ENCODE measurements at places on chromosomes 5 and 9.

DNA sequence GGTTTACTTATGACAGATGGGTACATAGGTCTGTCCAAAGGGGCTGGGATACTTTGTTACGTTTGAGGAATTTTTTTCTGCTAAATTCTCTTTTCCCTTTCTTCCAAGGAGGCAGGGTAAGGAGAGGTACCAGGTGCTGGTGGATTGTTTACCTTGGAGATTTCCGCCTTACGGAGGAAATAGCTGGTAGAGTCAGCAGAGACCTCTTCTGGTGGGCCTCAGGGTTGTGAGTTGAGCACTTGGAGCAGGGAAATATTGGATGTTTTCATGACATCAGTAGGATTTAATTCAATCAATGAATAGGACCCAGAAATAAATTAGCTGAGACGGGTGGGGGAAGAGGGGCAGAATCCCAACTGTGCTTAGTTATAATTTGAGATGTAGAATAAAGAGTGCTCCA, 60.0 kb upstream of the TAF11L2 start:
- no peak for DNase-seq

DNA sequence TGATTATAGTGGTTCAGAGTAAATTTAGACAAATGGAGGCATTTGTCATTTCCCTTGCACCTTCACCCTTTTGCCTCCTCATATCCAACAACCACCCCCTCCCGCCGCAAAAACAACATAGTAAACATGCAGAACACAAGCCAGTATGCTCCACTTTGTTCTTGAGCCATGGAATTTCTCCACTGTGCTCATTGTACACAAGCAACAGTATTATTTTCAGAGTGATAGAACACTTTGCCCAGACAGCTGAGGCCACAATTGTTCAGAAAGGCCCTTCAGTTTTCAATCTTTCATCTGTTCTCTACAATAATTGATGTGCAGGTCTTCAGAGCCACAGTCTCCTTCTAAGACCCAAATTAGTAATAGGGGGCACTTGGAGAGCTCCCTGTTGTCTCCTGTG, 272.8 kb upstream of the SLC30A5 start:
- DNase-seq: no peak

DNA sequence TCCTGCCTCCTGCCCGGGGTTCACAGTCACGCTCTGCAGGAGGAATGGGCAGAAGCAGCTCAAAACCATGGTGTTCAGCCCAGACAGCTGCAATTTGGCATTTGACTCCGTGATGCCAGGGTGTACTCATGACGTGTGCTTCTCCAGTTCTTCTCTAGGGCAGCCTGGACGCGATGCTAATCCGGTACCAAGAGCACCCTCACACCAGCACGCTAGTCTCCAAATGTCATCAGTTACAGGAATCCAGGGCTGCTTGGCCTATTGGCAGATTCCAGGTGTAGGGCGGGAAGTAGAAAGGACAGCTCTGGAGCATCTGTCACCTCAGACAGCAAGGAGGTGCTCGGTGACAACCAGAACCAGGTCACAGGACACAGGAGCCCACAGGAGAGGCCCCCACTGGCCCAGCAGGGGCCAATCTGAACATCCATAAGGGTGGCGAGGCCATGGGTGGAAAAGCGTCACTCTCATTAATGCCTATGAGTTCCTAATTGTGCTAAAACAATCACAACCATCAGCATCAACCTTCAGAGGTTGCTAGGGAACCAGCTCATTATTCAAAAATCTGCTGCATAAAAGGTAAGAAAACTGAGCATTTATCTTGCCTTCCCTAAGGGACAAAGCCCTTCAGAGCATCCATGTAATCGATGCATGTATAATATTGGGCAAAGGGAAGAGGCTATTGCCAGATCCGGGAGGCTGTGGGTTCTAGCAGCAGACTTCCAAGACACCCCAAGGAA, 241.9 kb upstream of the IRX4 start:
- no peak for DNase-seq

- DNase-seq: no peak
Measured at GRCh38 chr9:35529161-35529823, 39.4 kb downstream of the RUSC2 start.

GRCh38 chr9:93681269-93682154, 105.1 kb downstream of the PHF2 start:
- DNase-seq: no peak

DNA sequence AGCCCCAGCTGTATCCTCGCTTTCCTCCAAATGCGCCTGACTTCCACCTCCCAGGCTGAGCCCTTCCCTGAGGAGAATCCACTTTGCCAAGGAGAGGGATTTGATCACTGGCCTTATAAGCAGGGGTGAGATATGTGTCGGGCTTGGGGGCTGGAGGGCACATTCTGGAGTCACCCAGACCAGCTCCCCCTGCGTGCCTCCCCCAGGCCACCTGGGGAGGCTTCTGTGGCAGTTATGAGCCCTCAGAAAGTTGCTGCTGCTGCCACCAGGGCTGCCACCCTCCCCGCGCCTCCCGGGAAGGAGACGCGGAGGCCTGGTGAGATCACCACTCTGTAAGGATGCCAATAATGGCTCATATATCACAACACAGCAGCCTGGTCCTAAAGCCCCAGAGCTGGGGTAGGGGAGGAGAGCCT, 211.5 kb downstream of the PAPPA start:
- DNase-seq: no peak

GRCh38 chr9:85944672-85945071, 3.7 kb downstream of the NAA35 start:
- no peak for DNase-seq

- DNase-seq: no peak
Measured at GRCh38 chr5:1318659-1319251, 23.9 kb upstream of the TERT start.

GRCh38 chr5:16590685-16591084, 26.1 kb downstream of the RETREG1 start:
- DNase-seq: no peak

- no peak for DNase-seq
Measured at GRCh38 chr5:96094904-96095303, 133.3 kb upstream of the ELL2 start.

GRCh38 chr9:25733336-25733982, 55.2 kb upstream of the TUSC1 start:
- no peak for DNase-seq

DNA sequence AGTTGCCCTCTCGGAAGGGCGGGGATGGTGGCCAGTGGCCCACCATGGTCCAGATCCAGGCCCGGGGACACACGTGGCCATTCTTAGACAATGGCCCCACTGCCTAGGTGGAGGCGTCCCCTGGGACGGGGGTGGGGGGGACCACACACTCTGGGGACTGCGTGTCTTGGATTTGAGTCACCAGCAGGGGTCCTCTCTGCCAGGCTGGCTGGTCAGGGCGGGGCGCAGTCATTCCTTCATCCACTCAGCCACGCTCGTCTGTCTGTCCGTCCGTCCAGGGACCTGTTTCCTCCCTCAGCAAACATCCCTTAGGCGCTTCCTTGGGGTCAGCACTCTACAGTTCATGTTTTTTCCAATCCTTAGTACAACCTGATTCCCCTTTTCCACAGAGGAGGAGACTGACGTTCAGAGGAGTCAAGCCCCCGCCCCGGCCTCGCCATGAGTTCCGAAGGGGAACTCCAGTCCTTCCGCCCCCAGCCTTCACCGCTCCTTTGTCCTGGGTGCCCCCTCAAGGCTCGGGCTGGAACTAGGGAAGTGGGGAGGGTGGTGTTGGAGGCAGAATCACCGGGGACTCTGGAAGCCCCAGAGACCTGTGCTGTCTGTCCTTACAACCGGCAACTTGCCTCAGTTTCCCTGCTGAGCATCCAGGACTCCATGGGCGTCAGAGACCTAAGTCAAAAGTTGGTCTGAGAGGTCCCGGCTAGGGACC, 276.6 kb upstream of the MVB12B start:
- no peak for DNase-seq

GRCh38 chr5:74056789-74057164, 430.8 kb downstream of the ARHGEF28 start:
- DNase-seq: no peak

GRCh38 chr9:36963346-36963745, 70.7 kb downstream of the PAX5 start:
- no peak for DNase-seq

GRCh38 chr5:92022415-92023140, 639.5 kb upstream of the ARRDC3 start:
- no peak for DNase-seq

DNA sequence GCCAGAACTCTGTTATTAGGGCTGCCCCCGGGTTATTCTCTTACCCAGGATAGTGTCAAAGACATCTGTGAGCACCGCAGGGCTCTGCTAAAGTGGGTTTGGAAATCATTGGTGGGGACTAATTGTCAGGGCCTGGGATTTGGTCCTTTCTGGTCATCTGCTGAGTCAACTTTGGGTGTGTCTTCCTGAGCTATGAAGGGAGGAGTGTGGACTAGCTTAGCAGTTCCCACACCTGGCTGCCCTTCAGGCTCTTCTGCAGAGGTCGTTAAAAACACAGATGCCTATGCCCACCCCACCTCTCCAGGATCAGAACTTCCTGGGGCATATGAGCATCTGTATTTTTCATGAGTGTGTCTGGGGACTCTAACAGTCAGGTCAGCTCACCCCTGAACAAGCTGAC, 352.2 kb downstream of the SLIT3 start:
- no peak for DNase-seq

- DNase-seq: no peak
Measured at GRCh38 chr9:28177925-28178324, 604.6 kb upstream of the C9orf72 start.

GRCh38 chr9:106753155-106753671, 109.8 kb upstream of the ZNF462 start:
- no peak for DNase-seq

DNA sequence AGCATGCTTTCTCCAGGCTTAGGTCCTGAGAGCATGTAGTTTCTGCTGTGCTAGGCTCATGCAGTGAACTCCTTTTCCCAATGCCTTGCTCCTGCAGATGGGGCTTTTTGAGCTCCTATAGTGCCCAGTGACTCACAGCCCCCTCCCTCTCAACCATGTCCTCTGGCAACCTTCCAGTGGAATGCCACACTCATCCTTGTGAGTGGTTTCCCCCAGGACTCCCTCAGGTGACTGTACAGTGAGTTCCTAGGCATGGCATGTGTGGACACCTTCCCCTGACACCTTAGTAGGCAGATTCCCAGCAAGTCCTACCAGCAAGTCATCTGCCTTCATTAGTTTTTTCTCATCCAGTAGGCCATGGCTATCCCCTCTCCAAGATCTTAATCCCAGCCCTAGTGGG, 72.4 kb upstream of the CXCL14 start:
- DNase-seq: no peak

DNA sequence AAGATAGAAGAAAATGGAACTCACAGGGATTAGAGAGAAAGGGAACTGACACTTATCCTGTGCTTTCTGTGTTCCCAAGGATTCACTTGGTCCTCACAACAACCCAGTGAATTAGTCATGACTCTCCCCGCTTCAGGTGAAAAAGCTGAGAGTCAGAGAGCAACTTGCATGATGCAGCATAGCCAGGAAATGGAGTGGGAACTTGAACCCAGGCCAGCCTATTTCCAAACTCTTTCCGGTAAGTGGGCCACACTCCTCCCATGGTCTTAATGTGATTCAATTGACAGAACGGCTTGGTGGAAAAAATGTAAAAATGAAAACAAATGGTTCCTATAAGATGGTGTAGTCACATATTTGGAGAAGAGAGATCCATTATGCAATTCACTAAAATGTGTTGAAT, 45.9 kb upstream of the CEMIP2 start:
- no peak for DNase-seq

DNA sequence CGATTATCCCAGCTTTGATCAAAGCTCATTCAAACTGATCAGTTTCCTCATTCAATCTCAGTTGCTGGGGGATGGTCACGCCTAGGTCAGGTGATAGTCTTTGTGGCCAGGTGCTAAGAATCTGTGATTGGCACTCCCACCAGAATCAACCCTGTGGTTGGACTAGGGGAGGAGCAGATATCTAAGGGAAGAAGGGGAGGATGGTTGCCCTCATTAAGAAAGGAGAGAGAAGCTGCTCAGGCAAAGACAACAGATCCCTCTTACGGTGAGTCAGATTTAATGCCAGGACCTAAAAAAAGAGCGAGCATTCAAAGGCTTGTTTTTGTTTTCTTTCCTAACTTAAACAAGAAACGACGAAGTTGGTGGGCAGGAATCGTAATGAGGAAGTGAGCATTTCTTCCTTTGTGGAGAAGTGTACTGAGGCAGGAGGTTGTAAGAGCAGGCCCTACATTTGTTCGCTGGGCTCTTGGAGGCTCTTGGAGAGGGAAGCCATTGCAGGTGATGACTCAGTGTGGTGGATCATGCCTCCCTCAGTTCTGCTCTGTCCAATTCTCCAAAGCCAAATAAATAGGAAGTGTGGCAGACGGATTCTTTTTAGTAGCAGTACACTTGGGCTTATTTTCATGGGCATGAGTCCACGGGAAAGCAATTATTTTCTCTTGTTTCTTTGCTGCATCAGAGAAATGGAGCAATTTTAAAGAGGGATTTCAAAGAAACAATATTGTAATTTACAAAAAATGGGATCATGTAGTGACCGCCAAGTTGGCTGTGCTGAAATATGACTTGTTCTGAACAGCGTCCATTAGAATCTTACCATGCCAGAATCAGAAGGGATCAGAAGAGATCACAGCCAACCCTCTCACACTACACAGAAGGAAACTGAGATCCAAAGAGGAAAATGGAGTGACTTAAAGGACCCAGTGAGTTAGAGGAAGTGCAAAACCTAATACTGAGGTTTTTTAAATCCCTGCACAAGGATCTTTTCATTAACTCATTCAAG, 18.7 kb upstream of the TGFBR1 start:
- no peak for DNase-seq

DNA sequence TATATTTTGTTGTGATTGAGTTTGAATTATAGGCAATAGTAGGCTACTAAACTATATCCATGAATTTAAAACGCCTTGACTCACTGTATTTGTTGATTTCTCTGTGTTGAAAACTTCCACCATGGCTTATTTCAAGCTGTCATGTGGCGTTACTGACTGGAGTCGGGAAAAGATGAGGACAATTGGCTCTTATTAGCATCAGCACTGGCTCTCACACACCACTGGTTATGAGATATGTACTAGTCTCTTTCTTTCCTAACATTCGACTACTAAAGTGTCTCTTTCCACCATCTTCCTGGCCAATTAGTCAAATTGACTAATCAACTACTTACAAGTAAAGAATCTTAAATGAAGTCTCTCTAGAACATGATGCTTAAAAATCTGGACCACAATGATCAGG, 9.1 kb upstream of the DAB2 start:
- DNase-seq: no peak

GRCh38 chr5:127673117-127673800, 24.4 kb downstream of the CTXN3 start:
- DNase-seq: no peak

- no peak for DNase-seq
Measured at GRCh38 chr5:134124289-134125038, 10.0 kb downstream of the TCF7 start.

- DNase-seq: no peak
Measured at GRCh38 chr5:120463991-120464626, at the start of gene PRR16. Gene PRR16 (plus strand): TSS chr5:120464300.

- DNase-seq: no peak
Measured at GRCh38 chr9:94794476-94795167, 68.1 kb downstream of the AOPEP start.

DNA sequence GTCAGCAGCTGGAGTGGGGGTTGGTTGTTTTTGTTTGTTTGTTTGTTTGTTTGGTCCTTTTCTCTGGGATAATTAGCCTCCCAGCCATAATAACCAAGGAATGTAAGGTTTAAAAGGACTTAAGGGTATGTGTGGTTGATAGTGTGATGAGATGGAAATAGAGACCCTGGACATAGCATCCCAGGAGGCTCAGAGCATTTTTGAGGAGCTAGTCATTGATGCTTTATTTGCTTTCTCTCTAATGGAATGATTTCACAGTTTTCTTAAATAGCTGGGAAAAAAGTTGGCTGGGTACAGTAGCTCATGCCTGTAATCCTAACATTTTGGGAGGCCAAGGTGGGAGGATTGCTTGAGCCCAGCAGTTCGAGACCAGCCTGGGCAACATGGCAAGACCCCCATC, 45.1 kb downstream of the TTC1 start:
- DNase-seq: no peak

Data from stimulated activated CD8-positive, alpha-beta memory T cell treated with anti-CD3 and anti-CD28 coated beads, Interleukin-4, amount 100 ng/mL, for 4 hours (primary cell).